ENCODE measurements at places on chromosomes 2 and 18. TPM values are rescaled to one million over a fixed set of nuclear protein-coding genes. Genes with fewer than 3 reads are reported as not detected.

HOXD10 gene
- total RNA-seq = not detected

MEP1B gene
- total RNA-seq = not detected

COLEC11 gene
- total RNA-seq = 0.34 TPM

ATP8B1 gene
- total RNA-seq = 2.9 TPM

STARD6 gene
- not detected for total RNA-seq

SCYGR5 gene
- total RNA-seq = not detected

AQP4 gene
- under 0.01 TPM for total RNA-seq

CNGA3 gene
- total RNA-seq = not detected

SLC40A1 gene
- total RNA-seq = 0.36 TPM

HOXD13 gene
- total RNA-seq = not detected

RAB17 gene
- 59.6 TPM for total RNA-seq

MDH1B gene
- 0.67 TPM for total RNA-seq

FBXO36 gene
- 2.9 TPM for total RNA-seq

GPATCH11 gene
- 7.6 TPM for total RNA-seq

MBD1 gene
- total RNA-seq = 55.7 TPM

GAL3ST2 gene
- total RNA-seq = 0.34 TPM

TNFAIP6 gene
- total RNA-seq = 66.1 TPM

HJURP gene
- 32.7 TPM for total RNA-seq

CROCC2 gene
- not detected for total RNA-seq

CD302 gene
- 5.2 TPM for total RNA-seq

SPATA3 gene
- not detected for total RNA-seq

CFAP221 gene
- not detected for total RNA-seq

SLC35F5 gene
- 129 TPM for total RNA-seq

LOXHD1 gene
- not detected for total RNA-seq

C2orf66 gene
- total RNA-seq = under 0.01 TPM

TYW5 gene
- total RNA-seq = 11.3 TPM
